Breast epithelium (tissue), 4 donors: ENCODE measurements at places on chromosomes 3 and 15.

GRCh38 chr15:66233487-66234415 is 19.8 kb downstream of the MEGF11 start:
- no peak for DNase-seq

DNA sequence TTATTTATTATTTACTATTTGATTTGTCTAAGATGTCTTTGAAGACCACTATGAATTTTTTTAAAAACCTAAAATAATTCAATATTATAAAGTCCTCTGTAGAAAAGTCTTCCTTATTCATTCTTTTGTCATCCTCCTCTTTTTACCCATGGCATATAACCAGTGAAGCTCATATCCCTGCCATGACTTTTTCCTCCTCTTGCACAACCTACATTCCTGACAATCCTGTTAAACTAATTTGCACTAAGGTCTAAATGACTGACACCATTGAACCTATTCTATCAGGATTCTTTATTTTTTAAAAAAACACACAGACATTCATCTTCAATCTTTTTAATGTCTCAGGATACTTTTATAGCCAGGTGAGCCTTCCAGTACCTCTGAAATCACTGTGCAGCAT is 159.9 kb upstream of the SLC2A2 start:
- DNase-seq, result no peak

DNA sequence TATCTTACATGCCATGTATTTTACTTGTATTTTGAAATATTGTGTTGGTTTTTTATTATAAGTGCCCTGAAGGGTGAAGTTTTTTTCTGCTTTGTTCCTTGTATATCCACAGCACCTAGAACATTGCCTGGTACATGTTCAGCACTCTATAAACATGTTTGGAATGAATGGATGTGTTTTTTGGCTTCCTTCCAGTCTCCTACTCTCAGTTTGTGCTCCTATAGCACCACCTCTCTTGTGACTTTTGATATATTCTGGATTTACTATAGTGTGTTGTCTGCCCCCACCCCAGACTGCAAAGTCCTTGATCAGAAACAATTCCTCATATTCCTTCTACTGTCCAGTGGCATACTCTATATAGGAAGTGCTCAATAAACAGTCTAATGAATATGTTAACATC is 60.6 kb downstream of the PLCL2 start:
- no peak for DNase-seq

GRCh38 chr3:88114878-88115549 is 34.7 kb upstream of the C3orf38 start:
- no peak for DNase-seq

GRCh38 chr3:143362115-143362991 is 242.8 kb downstream of the CHST2 start:
- no peak for DNase-seq

GRCh38 chr3:186929685-186930084 is 641 bp upstream of the ST6GAL1 start:
- no peak for DNase-seq

DNA sequence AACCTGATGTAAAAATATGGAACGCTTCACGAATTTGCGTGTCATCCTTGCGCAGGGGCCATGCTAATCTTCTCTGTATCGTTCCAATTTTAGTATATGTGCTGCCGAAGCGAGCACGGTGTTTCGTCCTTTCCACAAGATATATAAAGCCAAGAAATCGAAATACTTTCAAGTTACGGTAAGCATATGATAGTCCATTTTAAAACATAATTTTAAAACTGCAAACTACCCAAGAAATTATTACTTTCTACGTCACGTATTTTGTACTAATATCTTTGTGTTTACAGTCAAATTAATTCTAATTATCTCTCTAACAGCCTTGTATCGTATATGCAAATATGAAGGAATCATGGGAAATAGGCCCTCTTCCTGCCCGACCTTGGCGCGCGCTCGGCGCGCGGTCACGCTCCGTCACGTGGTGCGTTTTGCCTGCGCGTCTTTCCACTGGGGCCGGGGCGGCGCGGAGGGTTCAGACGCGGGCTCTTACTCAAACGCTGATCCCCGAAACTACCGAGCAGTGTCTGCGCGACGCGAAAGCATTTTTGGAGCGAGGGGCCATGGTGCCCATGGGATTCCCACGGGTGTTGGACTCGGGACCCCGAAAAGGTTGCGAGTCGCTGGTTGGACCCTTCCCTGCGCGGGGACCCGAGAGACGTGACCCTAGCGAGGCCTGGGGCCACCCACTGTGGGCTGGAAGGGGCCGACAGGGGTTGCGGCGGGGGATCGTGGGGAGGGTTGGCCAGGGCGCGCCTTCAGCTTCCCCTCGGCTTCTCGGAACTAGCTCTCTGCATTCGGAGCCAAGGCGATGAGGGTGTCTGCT is at the start of gene RNU6-1:
Gene RNU6-1, minus strand, starts transcription at position 117 of the 820 bp plus-strand sequence.
- DNase-seq, result peak; percentile 94
